HS-5 (cell line): ENCODE measurements at places on chromosomes 12 and 14.
A peak's percentile ranks its signal among the peaks of the same experiment; 100 is the strongest.

- no peak for DNase-seq
These were observed 272.7 kb downstream of the CACNA1C start for GRCh38 chr12:2325519-2325918.

DNA sequence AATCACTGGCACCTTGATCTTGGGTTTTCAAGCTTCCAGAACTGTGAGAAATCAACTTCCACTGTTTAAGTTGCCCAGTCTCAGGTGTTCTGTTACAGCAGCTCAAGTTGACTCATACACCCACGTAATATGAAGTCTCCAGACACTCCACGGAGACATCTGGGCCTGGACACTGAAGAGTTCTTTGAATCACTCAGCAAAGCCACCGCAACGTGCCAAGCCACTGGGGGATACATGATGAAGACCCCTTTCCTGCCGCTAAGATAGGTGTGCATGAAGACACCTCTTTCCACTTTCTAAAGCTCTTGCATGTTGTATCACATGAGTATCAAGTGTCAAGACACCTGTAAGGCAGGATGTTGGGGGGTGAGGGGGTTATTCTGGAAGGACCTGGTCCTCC is 311.7 kb upstream of the RTL1 start:
- no peak for DNase-seq

GRCh38 chr14:100857233-100857922 is 31.5 kb downstream of the MEG3 start:
- DNase-seq: no peak

DNA sequence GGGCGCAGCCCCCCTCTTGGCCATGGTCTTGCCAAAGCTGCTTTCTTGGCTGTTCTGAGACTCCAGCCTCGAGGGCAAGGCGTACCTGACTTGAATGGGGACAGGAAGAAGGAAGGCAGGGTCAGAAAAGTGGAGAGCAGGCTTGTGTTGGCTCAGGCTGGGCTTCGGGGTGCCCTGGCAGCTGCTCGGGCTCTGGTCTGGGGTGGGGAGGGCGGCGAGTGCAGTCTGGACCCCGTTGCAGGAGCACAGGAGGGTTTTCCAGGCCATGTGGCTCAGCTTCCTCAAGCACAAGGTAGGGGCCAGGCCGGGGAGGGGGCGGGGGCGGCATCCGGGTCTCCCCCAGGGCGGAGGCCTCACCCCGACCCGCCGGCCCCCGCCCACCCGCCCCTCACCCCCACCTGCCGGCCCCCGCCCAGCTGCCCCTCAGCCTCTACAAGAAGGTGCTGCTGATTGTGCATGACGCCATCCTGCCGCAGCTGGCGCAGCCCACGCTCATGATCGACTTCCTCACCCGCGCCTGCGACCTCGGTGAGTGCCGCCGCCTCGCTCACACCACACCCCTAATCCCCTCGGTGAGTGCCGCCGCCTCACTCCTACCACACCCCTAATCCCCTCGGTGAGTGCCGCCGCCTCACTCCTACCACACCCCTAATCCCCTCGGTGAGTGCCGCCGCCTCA is 4.2 kb downstream of the NOC4L start:
- no peak for DNase-seq

GRCh38 chr12:66497008-66497897 is 181.6 kb downstream of the GRIP1 start:
- no peak for DNase-seq

DNA sequence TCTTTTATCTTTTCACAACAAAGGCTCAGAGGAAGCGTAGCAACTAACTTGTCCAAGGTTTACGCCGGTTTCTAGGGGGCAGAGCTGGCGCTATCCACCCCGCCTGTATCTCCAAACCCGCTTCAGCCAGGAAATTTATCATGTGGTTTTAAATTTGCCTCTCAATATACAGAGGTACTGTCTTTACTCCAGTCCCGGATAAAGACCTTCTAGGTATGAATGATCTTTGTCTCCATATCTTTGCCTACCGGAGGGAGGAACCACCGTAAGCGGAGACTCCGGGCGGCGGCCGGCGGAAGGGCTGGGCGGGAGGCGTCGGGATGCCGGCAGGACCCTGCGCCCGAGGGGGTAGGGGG is 693 bp upstream of the RIMKLB start:
- DNase-seq: peak; percentile 8

DNA sequence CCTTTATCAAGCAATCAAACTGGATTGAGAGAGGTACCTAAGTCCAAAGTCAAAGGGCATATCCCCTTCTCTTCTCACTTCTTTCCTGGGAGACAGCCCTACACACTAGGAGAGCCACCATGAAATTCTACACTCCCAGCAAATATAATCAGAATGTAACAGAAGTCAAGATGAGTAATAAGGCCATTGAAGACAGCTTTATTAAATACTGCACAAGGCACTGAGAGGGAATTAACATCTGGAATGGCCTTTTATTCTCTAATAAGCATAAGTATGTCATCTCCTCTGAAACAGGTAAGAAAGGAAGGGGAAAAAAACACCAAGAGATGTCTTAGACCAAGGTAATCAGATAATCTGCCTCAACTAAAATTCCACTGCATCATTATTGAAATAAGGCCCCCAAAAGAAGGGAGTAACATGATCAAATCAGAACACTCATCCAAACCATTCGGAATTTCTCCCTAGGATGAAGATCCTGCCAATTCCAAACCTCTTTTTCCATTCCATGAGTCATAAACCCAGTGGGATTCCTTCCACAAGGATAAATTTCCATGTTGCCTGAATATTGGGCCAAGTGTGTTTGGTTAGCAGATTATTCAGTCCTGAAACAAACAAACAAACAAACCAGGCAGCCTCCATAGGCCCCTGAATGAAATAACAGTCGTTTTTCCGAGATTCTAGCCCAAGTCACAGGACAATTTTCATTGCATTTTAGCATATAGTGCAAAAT is 19.9 kb downstream of the SLC35F4 start:
- peak; percentile 66 for DNase-seq

GRCh38 chr12:56878010-56878339 is 56.2 kb downstream of the SDR9C7 start:
- no peak for DNase-seq

- DNase-seq: no peak
These were observed 592 bp upstream of the USP15 start for GRCh38 chr12:62259631-62259992.

DNA sequence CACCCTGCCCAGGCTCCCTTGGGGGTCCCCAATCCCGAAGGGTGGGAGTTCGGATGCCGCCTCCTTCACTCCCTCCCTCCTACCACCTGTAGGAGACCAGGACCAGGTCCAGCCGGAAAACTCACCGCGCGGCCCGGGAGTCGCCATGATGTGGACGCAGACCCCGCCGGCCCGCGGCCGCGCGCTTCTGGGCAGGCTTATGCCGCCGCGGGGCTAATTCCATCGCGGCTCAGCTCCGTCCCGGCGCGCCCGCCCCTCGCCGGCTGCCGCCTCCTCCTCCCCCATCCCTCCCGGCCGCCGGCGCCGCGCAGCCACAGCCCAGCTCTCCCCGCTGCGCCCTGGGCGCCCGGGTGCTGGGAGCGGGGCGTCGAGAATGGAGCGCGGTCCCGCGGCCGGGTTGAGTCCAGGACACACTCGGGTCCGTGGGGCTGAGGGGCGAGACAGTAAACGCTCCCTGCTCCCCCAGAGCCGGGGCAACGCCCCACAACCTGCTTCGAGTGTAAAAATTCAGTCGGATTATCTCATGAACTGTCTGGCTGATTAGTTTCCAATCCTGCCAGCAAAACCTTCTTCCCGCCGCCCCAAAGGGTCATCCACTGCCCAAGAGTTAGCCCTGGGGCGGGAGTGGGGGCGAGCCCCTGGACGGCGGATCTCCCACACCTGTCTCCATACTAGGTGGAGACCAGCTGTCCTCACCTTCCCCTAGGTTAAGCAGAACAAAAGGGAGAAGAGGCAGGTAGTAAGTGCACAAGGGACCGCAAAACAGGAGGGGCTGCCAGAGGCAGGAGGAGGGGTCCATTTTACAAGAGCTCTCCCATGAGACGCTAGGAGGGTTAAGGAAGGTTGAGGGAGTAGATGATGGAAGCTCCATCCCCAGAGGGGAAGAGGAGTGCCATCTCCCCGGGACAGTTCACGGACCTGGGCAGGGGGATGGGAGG is at the start of gene ANO2:
Gene ANO2, minus strand, starts transcription at position 189 of the 938 bp plus-strand sequence. Its CDS starts 42 bp downstream, at position 147.
- no peak for DNase-seq

- DNase-seq: no peak
These were observed 39.2 kb downstream of the ACADS start for GRCh38 chr12:120764816-120765215.
